ENCODE measurements at places on chromosomes 6 and 20.

- DNase-seq: no peak
Measured at GRCh38 chr6:31114970-31115849, 610 bp downstream of the PSORS1C1 start.

GRCh38 chr6:79040083-79040482, 38.0 kb downstream of the PHIP start:
- DNase-seq: no peak

GRCh38 chr20:3749689-3750531, 17.4 kb downstream of the HSPA12B start:
- DNase-seq: peak; percentile 65

DNA sequence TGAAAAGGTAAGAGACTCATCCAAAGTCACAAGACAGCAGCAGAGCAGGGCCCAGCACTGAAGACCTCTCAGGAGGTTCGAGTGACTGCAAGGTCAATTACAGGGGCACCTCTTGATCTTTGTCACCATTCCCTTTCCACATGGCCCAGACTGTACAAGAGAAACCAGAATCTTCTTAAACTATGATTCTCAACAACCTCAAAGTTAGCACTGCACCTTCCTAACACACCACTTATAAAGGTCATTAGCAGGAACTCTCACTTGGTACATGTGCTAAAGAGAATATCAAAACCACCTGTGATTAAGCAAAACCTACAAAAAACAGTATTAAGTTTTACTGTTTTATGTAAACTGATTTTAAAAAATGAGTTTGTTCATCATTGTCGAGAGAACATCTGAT, 70.2 kb downstream of the DTNBP1 start:
- no peak for DNase-seq

GRCh38 chr6:121627761-121628160, 192.3 kb downstream of the GJA1 start:
- no peak for DNase-seq

All from left forelimb (tissue), 1 donor.